Regular cardiac myocyte (primary cell): ENCODE measurements at places on chromosomes 4 and X. TPM values are rescaled to one million over a fixed set of nuclear protein-coding genes. Genes with fewer than 3 reads are reported as not detected.

The SYTL4 gene
- 5.9 and 18.0 TPM in 2 replicates for total RNA-seq

The MSN gene
- 148 and 485 TPM in 2 replicates for total RNA-seq

The ARHGAP4 gene
- total RNA-seq: 0.38 and 0.85 TPM in 2 replicates

The SPANXD gene
- not detected in 2 replicates for total RNA-seq

The NRK gene
- under 0.01 and 0.56 TPM in 2 replicates for total RNA-seq

The RHOXF2B gene
- not detected in 2 replicates for total RNA-seq

The SRPX2 gene
- total RNA-seq: 57.9 and 171 TPM in 2 replicates

The ERAS gene
- total RNA-seq: not detected in 2 replicates

The PLAC8 gene
- 0.28 and 0.38 TPM in 2 replicates for total RNA-seq

The ELF4 gene
- total RNA-seq: 5.4 and 7.9 TPM in 2 replicates

The TMSB15A gene
- total RNA-seq: 2.5 and 5.9 TPM in 2 replicates

The SRPX gene
- 132 and 292 TPM in 2 replicates for total RNA-seq

The DOK7 gene
- under 0.01 TPM in 2 replicates for total RNA-seq

The CCNB3 gene
- under 0.01 and 0.58 TPM in 2 replicates for total RNA-seq

The MAGEB2 gene
- total RNA-seq: not detected in 2 replicates

The MPC1L gene
- total RNA-seq: not detected in 2 replicates

The PAGE5 gene
- total RNA-seq: not detected in 2 replicates

The GUCY1A1 gene
- total RNA-seq: 0.19 and 0.28 TPM in 2 replicates

The HPGD gene
- 0.19 and 0.28 TPM in 2 replicates for total RNA-seq

The AKAP14 gene
- total RNA-seq: not detected in 2 replicates

The TMEM271 gene
- total RNA-seq: not detected in 2 replicates

The TLR10 gene
- total RNA-seq: under 0.01 TPM in 1 of 2 replicates, not detected in the other

The CENPVL1 gene
- total RNA-seq: not detected in 2 replicates
